ENCODE measurements at places on chromosomes 2 and 18. TPM values are rescaled to one million over a fixed set of nuclear protein-coding genes. Genes with fewer than 3 reads are reported as not detected.

The ACKR3 gene
- total RNA-seq: not detected

GRCh38 chr2:71337776-71338175, 6.2 kb downstream of the ZNF638 start:
- no peak for DNase-seq

The RANBP2 gene
- 64.9 TPM for total RNA-seq

DNA sequence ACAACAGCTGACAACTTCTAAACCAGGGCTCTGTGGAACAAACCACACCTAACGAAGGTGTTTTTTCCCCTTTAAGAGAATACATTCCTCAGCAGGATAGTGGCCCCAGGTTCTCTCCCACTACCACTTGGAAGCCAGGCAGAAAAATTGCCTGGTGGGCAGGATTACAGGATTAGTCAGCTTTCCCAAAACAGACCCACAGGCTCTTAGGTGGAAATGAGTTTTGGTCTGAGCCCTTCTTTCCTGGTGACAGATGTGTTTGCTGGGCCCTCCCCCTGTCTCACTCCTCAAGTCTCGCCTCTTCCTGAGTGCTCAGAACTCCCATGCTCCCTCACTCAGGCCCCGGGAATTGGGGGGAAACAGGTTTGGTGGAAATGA, 139.4 kb upstream of the HAAO start:
- DNase-seq: peak; percentile 28

The SCN2A gene
- total RNA-seq: 0.54 TPM

The GALNT5 gene
- 73.6 TPM for total RNA-seq

GRCh38 chr18:48605408-48605845, 66.6 kb downstream of the CTIF start:
- DNase-seq: peak; percentile 43

- DNase-seq: no peak
Measured at GRCh38 chr18:53489266-53489665, 735.2 kb downstream of the MBD2 start.

DNA sequence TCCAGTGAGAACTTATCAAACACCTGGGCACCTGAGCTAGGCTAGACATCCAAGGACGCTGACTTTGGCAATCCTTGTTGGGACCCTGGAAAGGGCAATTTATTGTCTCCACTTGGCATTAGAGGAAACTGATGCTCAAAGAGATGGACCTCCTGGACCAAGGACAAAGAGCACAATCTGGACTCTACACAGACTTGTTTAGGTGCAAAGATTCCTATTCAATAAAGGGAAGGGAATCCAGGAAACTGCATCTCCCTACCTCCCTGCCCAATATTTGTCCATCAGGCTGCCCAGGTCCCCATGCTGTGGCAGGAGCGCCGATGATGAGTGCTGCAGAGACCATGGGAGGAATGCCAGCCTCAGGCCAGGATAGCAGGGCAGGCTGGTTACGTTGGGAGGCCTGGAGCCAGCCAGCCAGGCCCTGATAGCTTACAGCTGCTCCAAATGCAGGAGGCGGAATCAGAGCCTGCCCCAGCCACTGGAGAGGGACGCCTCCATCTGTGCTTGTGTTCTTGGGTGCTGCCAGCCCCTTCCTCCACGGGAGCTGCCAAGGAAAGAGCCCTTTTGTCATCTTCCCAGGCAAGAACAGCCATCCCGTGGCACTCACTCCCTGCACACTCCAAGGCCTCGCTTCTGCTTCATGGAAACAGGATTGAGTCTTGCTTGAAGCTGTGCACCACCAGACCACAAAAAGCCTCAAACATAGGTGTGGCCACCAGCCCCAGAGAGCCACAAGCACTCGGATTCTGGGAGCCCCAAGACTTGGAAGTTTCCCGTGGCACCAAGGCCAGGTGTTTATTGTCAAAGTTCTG, 60.0 kb downstream of the HS1BP3 start:
- DNase-seq: no peak

- peak; percentile 69 for DNase-seq
Measured at GRCh38 chr2:97806738-97807618, 93.6 kb downstream of the ZAP70 start.

- DNase-seq: peak; percentile 70
Measured at GRCh38 chr18:23825978-23826405, 136.7 kb downstream of the LAMA3 start.

DNA sequence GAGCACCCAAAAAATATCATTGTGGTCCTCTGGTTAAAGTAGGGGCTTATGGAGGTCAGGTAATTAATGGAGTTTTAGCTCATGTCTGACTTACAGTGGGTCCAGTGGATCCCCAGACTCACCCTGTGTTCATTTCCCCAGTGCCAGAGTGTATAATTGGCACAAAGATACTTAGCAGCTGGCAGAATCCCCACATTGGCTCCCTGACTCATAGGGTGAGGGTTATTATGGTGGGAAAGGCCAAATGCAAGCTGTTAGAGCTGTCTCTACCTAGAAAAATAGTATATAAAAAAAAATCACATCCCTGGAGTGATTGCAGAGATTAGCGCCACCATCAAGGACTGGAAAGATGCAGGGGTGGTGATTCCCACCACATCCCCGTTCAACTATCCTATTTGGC, 1067.6 kb upstream of the ACVR2A start:
- DNase-seq: no peak

DNA sequence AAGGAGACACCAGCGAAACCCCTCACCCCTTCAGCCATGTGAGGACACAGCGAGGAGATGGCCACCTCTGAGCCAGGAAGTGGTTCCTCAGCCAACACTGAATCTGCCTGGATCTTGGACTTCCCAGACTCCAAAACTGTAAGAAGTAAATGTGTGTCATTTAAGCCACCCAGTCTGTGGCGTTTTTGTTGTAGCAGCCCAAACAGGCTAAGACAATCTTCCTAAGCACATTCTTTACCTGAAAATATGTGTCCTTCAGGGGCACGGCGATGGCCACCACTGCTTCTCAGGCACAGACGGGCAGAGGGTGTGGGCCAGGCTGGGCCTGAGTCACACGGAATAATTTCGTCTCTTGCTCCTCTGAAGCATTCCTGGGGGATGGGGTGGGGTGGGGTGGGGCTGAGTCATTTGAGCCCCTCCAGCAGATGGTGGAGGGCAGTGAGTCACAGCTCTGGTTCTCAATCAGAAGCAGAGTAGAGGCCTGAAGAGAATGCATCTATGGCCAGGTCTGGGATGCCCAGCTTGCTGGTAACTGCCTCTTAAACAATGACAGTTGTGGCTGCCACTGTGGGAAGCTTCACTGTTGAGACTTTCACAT, 142.4 kb downstream of the CAPN13 start:
- DNase-seq: peak; percentile 97

- peak; percentile 85 for DNase-seq
Measured at GRCh38 chr2:219460424-219460926, 25.8 kb downstream of the SPEG start.

DNA sequence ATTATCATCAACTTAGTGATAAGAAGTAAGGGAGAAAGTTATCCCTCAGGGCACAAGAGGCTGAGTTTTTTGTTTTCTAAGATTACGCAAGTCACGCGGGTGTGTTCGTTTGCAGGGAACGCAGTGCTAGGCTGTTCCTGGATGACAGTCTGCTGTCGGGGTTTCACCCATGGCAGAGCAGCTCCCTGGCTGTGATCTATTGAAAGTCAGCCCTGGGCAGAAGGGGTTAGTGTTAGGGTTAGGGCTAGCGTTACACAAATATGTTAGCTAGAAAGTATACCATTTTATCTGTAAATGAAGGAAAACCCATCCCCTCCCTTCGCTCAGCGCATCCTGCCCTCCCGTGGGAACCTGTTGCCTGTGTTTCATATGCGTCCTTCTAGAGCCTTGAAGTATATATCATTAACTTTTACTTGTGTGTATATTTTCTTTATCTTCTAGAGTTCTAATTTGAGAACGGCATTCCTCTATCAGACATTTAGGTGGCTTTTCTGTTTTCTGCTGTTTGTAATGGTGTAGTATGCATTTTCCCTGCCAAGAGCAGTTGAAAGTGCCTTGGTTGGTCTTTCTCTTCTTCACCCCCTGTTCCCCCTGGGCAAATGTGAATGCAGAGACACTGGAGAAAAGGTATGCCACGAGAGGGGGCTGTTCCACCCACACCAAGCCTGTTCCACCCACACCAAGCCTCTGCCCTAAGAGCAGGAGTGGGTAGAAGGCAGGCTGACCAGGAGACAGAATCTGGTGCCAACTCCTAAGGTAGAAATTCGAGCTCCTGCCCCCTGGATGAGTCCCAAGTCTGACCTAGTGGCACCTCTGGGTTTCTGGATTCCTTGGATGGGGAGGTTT, 47.0 kb downstream of the ARMC9 start:
- no peak for DNase-seq

The PIAS2 gene
- total RNA-seq: 28.9 TPM

- DNase-seq: no peak
Measured at GRCh38 chr2:35864141-35864540, 491.4 kb upstream of the CRIM1 start.

- DNase-seq: no peak
Measured at GRCh38 chr2:61181382-61182058, 19.5 kb downstream of the C2orf74 start.

The DPP10 gene
- total RNA-seq: not detected

DNA sequence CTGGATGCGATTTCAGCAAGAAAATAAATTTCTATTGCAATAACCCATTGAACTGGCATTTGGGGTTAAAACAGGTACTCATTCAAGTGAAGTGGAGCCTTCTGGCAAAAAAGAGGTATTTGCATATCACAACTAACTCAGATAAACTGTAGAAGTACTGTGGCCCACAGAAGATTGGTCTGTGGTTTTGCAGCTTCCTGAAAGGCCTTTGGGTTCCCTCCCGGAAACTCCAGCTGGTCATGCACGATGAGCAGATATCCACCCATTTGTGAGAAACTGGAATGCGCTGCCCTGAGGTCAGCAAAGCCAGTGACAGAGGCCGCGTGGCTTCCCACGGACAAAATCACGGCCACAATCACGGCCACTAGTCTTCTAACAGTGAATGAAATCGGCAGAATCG, 106.3 kb downstream of the EPHA4 start:
- DNase-seq: peak; percentile 15

DNA sequence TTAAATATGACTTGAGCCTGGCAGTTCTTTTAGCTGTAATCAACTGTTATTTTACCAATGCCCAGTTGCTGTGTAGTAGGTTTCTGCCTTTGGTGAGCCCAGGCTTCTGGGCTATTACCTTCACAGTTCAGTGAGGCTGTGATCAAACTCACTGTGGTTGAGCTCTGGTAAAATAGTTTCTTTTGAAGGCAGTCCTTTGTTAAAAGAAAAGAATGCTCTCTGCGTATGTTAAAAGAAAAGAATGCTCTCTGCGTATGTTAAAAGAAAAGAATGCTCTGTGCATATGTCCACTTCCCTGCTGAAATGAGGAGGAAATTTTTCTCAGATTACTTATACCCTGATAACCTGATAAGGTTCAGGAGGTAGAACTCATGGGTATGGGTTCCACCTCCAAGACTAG, 244.3 kb downstream of the RNF144A start:
- no peak for DNase-seq

DNA sequence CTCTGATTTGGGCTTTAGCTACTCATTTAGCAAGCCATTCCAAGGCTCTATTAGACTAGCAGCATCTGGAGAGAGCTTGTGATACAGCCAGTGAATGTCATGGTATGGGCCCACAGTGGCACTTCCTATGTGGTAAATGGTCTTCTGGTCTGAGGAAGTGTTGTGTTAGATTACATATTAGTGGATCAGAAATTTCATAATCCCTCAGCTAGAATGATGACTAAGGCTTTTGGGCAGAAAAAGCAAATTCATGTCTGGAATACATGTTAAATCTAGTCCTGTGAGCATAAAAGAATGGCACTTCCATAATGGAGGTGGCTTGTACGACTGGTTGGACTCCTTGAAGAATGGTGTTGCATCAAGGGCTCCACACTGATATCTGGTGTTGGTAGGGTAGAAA, 436.8 kb upstream of the CWC22 start:
- no peak for DNase-seq
